ENCODE measurements at places on chromosomes 16 and 17.

- no peak for DNase-seq
These were observed 48.3 kb downstream of the HIC1 start for GRCh38 chr17:2102931-2103809.

DNA sequence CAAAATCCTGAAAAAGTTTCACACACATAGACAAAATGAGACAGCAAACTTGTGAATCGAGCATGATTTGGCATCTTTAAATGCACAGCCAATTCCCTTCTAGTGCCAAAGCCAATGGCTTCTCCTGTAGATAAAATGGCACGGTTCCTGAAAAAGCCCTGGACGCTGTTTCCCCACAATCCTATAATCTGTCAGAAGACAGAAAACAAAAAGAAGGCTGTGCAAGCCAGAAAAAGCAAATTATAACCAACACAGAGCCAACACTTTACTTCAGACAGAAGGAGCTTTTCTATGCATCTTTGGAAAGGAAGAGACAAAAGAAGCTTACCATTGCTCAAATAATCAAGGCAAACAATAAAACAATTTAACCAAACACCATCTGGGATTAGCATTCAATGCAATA, 23.8 kb downstream of the FAM222B start:
- no peak for DNase-seq

- no peak for DNase-seq
These were observed 22.6 kb downstream of the SMURF2 start for GRCh38 chr17:64639516-64639915.

DNA sequence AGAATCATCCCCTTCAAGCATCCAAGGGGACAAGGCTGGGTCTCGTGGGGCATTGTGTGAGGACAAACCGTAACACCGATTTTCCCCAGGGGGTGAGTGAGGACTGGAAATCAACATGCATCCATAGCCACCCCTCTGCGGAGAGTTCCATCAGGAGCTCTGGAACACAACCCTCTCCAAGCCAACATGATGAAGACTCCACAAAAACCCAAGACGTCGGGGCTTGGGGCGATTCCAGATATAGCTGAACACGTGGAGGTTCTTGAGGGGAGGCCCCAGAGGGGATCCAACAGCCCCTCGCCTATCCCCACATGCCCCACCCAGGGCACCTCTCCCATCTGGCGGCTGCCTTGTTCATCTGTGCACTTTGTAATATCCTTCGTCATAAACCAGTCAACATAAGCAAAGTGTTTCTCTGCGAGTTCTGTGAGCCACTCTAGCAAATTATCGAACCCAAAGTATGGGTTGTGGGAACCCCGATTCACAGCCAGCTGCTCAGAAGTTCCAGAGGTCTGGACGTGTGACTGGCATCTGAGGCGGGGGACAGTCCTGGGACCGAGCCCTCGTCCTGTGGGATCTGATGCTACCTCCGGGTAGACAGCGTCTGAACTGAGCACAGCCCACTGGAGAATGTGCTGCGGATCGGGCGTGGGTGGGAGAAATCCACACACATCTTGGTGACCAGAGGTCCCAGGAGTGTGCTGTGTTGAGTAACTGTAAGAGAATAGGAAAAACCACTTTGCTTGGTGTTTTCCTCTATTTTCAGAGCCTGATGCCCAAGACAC, 55.5 kb downstream of the RPH3AL start:
- no peak for DNase-seq

DNA sequence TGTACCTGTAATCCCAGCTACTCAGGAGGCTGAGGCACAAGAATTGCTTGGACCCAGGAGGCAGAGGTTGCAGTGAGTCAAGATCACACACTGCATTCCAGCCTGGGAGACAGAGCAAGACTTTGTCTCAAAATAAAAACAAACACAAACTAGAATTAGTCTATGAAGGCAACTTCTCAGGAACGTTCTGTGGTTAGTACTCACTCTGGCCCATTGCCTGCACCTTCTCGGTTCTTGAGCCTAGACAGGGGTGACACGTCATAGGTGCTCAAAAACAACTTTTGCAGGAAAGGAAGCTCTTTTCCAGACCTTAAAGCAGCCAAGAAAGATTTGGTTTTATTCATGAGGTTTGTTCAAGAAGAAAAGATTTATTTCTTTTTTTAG, 22.3 kb upstream of the CNOT1 start:
- DNase-seq, result no peak

DNA sequence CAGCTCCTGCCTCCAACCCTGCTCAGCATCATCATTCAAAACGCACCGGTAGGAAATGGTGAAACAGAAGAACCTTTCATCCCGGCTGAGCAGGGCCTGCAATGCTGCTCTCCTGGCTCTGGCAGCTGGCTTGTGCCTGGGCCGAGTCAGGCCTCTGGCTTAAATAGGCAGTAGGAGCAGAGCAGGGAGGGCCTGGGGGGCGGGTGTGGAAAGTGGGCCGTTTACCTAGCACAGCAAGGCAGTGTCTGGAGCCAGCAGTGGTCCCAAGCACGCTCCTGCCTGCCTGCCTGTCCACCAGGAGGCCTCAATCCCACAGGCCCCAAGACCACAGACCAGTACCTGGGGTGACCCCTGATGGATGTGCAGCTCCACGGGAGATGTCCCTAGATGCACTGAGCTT, 59.3 kb downstream of the SMPD3 start:
- no peak for DNase-seq

DNA sequence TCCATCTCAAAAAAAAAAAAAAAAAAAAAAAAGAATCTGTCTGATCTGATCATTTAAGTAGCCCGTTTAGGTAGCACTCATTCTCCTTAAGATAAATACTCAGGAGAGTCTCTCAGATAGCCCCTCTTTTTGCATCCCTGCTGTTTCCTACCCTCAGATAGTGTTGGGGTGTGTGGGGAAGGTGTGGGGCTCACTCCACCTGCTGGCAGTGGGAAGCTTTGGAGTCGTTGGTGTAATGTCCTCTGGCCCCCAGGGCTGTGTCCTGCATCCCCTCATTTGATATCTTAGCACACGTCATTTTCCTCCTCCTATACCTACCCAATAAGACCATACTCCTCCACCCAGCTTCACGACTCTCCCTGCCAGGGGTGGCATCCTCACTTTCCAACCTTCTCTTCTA, 20.5 kb upstream of the MYH10 start:
- no peak for DNase-seq

- DNase-seq, result no peak
These were observed 2.2 kb downstream of the GAA start for GRCh38 chr17:80103449-80104085.

- DNase-seq, result peak; percentile 7
These were observed 646 bp downstream of the RABEP1 start for GRCh38 chr17:5282642-5283217.

DNA sequence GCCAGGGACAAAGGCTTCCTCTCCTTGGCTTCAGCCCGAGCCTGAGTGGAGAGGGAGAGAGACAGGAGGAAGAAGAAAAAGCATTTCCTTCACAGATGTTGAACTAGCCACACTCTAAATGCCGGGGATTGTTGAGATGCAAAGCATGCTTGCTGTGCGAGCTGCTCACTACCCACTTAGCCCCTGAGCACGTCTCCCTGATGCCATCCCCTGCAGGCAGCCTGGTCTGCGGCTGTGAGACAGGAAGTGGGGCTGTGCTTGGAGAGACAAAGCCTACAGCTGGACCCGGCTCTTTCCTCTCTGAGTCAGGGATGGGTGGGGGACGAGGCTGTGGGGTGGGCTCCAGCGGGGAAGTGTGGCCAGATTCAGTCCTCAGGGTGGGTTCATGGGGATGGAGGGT, 13.7 kb downstream of the WNT9B start:
- DNase-seq, result no peak

DNA sequence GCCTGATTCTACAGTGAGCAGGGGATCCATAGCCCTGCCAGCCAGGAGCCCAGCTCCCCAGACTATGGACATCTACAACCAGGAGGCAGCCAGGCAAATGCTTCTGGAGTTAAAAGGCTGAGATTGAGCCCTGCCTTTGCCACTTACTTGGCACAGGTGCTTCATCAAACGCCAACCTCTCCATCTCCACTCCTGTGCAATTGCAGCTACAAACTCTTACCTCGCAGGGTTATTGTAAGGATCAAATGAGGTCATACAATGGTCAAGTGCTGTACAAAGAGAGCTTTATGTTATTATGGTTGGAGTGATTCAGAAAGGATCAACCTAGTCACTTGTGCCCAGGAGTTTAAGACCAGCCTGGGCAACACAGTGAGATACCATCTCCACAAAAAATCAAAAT, 9.8 kb upstream of the MYO18A start:
- no peak for DNase-seq

DNA sequence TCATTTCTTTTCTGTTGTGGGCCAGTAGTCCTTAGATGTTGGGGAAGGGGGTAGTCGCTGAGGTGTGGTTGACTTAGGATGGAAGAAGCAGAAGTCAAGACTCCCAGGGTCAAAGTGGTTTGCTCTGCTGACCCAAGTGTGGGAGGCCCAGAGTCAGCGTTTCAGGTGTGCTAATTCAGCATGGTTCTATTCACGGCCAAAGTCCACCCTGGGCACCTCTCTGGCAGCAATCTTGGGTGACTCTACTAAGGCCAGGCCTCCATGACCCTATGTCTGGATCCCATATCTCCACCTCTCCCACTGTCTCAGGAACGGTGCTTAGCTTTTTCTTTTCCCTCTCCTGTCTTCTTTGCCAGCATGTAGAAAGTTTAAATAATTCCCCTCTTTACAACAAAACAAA, 32.9 kb downstream of the MAPT start:
- no peak for DNase-seq

GRCh38 chr17:36085765-36086164, 4.2 kb downstream of the CCL3 start:
- DNase-seq, result peak; percentile 92

- no peak for DNase-seq
These were observed 76.8 kb upstream of the LGALS9 start for GRCh38 chr17:27554152-27554551.

DNA sequence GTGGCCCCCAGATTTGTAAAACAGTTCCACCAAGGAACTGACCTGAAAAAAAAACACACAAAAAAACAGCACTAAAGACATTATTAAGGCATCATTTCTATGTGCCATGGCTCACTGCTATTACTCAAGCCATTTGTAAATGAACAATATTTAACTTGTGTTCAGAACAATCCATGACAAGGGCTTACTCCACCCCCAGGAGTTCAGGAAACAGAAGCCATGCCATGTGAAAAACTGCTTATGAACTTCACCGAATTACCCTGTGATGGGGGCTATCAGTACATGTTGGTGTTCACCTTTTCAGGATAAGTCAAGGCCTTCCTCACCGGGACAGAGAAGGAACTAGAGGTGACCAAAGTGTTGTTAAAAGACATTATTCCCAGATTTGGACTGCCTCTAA, 19.2 kb downstream of the ACSM1 start:
- DNase-seq, result no peak

DNA sequence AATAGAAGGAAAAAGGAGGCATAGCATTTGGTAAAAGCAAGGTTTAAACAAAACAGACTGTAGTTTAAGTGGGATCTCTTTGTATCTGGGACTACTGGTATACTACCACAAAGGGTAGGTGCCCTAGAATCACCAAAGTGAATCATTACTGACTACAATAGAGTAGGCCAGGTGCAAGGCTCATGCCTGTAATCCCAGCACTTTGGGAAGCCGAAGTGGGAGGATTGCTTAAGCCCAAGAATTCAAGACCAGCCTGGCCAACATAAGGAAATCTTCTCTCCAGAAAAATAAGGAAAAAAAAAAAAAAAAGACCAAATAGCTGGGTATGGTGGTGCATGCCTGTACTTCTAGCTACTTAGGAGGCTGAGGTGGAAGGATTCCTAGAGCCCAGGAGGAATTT, 60.8 kb upstream of the CORO6 start:
- DNase-seq, result no peak

DNA sequence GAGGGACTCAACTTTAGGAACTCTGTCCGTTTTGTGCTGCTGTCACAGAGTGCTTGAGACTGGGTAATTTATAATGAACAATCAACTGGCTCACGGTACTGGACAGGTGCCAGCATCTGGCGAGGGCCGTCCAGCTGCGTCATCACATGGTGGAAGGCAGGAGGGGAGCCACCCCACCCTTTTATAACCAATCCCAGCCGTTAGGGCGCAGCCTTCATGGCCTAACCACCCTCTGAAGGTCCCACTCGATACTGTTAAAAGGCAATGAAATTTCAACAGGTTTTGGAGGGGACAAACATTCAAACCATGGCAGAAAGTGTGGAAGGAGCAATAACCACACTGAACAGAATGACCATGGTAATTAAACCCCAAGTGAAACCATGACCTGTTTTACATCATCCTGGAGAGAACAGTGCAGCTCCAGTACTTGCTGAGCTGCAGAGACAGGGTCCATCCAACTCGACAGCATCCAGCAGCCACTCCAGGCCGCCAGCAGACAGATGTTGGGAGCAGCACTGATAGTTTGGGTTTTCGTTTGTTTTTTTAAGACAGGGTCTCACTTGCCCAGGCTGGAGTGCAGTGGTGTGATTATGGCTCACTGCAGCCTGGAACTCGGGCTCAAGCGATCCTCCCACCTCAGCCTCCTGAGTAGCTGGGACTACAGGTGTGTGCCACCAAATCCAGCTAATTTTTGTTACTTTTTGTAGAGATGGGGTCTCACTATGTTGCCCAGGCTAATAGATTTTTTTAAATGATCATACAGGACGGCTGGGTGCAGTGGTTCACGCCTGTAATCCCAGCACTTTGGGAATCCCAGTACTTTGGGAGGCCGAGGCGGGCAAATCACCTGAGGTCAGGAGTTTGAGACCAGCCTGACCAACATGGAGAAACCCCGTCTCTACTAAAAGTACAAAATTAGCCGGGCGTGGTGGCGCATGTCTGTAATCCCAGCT, 11.0 kb downstream of the CHMP6 start:
- no peak for DNase-seq

DNA sequence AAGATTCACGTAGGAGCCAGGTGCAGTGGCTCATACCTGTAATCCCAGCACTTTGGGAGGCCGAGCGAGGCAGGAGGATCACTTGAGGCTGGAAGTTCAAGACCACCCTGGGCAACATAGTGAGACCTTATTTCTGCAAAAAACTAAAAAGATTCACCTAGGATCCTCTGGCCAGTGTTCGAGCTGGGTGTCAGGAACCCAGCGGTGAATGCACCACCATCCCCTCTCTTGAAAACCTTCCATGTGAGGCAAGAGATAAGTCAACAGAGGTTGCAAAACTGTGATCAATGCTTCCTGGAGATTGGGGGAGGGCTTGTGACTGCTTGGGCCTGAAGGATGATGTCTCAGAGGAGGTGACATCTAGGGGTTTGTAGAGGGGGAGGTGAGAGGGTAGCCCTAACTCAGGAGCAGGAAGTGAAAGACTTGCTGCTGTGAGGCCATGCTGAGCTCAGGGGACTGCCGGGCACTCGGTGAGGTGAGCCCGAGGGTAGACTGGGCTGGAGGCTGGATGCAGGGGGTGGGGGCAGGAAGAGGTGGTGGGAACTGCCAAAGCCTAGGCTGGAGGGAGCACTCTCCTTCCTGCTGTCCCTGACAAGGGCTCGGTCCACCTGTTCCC, 11.7 kb downstream of the GJD3 start:
- DNase-seq, result peak; percentile 37

DNA sequence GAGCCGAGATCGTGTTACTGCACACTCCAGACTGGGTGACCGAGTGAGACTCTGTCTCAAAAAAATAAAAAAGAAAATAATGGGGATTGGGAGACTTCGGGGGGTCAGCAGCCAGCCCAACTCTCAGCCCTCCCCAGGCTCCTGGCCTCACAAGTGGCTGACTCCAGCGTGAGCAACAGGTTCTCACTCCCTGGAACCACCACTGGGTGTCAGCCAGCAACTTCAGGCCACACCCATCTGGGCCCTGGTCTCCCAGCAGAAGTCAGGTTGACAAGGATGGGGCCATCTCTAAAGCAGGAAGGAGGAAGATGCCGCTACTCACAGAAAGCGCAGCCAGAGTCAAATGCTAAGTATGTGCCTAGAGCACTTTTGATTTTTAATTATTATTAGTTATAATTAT, 139.4 kb downstream of the C16orf78 start:
- no peak for DNase-seq

Measured in inflammatory macrophage treated with lipopolysaccharide for 4 hours (primary cell).